Activated CD8-positive, alpha-beta T cell treated with anti-CD3 and anti-CD28 coated beads, Interleukin-2, amount 10 ng/mL, durations not matched to agents 7 days and 5 days (primary cell): ENCODE measurements at places on chromosomes 1 and 21.

DNA sequence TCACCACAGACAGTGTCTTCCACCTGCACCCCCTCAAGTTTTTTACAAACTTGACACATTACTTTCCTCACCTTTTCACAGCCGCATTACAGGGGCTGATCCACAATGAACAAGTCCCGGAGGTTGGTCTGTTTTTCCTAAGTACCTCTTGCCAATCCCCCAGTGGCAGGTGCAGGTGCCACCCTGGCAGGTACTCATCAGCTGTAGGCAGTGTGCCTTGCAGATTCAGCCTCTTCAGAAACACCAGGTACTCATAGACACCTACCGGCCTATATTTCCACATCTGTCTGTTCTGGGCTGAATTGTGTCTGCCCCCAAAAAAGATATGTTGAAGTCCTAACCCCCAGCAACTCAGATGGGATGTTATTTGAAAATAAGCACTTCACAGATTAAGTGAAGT lies 81.4 kb upstream of the CNIH3 start:
- DNase-seq: no peak

- no peak for DNase-seq
These were observed 24.6 kb downstream of the NTPCR start for GRCh38 chr1:232974971-232975370.

DNA sequence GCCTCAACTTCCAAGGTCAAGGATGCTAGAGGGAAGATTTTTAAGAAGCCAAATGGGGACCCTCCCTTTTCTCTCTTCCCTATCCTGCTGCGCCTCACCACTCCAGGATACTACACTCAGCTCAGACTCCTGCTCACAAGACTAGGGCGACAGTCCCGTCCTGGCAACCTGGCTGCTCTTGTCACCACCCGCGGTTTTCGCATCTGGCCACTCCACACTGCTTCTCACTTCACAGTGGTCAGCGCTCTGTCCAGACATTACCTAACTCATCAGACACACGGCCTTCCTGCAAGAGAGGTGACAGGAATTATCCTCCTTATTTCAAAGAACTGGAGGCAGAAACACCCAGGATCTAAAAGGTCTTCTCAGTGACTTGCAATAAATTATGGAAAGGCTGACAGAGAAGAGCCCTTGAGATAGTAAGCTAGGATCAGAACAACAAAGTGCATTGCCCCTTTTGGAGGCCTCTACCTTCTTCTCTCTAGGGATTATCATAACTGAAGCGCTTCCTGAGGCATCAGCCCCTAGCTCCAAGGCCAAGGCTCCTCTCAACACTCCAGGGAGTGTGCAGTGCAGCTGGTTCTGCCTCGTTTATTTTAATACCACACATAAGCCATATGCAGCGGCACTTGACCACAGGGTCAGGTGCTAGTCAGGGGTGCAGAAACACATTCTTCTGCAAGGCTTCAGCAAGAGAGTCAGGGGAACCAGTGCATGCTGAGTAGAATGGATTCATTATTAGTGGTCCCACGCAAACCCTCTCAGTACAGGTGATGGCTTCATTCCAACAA lies 41.9 kb downstream of the ASTN1 start:
- no peak for DNase-seq

DNA sequence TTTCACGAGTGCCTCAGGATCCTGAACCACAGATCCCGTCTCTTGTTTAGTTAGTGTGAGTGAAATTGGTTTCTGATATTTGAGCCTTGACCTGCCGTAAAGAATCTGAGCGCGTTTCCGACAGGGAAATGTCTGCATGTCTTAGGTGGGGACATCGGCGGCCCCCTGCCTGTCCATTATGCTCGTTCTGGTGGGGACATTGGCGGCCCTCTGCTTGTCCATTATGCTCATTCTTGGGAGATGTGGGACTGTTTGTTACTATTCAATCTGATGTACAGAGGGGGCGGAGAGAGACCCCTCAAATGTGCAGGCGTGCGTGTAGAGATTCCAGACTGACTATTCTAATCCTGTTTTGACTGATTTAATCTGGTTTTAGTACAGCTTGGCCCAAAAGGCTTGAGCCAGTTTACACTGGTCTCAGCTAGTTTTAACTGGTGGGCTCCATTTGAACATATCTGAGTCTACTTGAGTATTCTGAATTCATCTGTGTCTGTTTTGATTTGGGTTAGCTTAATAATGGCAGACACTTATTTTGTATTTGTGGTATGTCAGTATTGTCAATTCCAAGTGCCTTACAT lies 6.6 kb upstream of the TINAGL1 start:
- no peak for DNase-seq

GRCh38 chr1:66787641-66788040 lies 13.4 kb downstream of the INSL5 start:
- DNase-seq: no peak
